Nucleus accumbens (tissue), 56 donors: ENCODE measurements at places on chromosomes 12 and 14.

GRCh38 chr12:45415393-45415817 is 199.5 kb downstream of the ANO6 start:
- DNase-seq = no peak

DNA sequence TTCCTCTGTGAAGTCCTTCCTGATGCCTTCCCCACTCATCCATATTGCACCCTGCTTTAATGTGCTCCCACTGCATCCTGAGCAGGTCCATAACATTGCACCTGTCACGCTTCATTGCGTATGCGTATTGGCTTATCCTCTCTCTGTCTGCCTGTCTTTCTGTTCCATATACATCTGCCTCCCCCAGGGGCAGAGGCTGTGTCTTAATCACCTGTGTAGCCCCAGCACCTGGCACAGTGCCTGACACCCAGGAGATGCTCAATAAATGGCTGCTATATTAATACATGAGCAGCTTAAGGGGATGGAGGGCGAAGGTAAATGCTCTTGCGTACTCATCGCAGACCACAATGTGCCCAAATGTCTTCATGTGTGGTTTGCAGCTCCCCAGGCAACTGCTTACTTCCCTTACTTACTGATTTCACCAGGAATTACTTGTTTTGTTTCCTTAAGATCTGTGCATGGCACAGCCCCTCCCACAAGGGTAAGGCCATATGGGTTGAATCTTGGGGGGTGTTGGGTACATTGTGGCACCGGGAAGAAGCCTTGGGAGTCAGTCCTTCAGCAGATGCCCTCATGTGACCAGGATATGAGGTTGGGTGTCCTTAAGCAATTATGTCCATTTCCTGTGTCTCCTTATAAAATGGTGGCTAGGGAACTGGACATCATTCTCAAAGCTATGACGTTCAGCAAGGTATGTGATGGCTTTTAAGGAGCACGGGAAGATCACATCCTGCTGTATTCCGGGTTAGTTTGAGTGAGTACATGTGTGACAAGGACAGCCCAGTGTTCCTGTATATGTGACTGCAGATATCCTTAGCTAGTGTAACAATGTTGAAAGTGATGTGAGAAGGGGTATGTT is 848 bp upstream of the CPNE6 start:
- no peak for DNase-seq

DNA sequence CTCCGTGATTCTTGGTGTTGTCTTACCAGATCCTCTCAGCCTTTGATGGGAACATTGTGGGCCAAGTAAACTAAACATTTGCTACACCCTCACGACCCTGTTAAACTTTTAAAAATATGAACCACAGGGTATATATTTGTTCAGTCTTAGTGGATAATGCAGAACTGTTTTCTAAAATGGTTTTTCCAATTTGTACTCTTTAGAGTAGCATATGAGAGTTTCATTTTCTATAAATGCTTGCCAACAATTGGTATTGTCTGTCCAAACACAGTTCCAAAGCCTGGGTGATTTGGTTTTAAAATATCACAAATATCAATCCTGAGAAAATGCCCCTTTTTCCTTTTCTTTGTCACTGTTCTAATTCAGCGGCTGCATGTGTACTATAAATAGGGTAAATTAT is 6.7 kb upstream of the IL22 start:
- DNase-seq = no peak

GRCh38 chr14:101585211-101585610 is 23.9 kb downstream of the DIO3 start:
- no peak for DNase-seq

DNA sequence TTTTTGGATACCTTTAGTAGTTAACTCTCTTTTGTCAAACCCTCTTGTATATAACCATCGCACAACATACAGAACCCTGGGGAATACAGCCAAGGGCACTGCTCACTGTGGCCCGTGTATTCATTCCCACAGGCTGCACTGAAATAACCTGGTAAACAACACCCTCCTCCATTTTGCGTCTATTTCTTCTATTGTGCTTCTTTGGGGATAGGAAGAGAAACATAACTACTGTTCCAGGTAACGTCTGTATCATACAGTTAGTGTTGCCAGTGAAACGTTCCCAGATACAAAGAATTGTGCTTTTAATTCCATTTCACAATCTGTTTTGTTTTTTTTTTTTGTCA is 9.6 kb downstream of the C12orf76 start:
- DNase-seq = no peak
